ENCODE measurements at places on chromosomes 12 and 14.
A peak's percentile ranks its signal among the peaks of the same experiment; 100 is the strongest.

GRCh38 chr12:99455350-99456035 is 192.1 kb upstream of the GARIN6 start:
- no peak for DNase-seq

- DNase-seq: no peak
Measured at GRCh38 chr14:35573911-35574310, 39.9 kb downstream of the INSM2 start.

- DNase-seq: no peak
Measured at GRCh38 chr12:593396-594270, 69.6 kb downstream of the NINJ2 start.

DNA sequence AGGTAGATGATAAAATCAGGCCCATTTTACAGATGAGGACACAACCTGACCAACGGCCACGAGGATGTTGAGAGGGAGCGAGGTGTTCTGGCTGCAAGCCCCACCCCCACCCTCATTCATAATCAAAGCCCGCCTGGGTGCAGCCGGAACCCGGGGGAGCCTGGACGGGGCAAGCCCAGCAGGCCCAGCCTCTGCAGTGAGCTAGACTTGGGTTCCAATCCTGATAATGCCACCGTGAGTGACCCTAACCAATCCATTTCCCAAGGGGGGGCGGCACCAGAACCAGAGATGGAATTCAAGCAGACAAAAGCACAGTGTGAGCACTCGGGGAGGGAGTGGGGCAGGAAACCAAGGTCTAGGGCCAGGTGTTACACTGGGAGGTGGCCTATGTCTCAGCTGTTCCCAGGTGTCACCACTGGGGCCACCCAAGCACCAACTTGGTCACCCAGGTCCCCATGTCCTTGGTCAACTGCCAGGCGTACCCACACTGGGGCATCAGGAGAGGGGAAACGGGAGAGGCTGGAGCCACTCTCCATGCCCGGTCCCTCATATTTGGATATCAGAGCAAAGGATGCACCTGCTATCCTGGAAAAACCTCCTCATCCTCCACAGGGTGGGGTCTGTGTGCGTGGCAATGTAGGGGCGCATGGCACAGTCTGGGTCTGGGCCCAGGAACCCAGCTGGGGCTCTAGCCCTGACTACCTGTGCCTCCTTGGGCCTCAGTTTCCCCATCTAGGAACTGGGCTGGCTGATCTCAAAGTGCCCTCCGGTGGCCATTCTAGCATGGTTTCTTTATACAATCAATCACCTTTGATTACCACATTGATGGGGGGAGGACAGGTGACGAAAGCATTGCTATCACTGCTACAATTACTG is 58.4 kb downstream of the FAM222A start:
- DNase-seq: no peak

DNA sequence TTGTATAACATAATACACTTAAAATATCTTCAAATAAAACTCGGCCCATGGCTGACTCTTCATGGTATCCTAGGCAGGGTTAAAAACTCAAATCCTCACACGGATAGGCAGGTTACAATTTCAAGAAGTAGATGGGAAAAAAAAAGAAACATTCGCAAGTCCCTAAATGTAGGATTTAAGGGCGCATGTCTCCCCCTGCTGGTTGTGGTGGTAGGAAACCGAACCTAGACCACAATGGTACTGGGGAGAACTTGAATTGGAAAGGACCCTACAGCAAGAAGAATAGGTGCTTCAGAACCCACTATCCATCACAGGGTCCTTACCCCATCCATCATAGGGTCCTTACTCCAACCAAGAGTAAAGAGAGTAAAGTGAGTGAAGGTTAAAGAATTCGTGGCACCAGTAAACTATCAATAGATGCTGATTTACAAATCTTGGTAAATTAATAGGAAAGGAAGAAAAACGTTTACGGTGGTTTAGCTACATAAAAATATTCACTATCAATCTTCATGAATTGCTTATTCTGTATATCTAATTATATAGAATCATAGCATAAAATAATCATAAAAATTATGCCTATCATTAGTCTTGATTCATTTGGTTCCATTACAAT is 3.3 kb upstream of the CIPC start:
- peak; percentile 72 for DNase-seq

DNA sequence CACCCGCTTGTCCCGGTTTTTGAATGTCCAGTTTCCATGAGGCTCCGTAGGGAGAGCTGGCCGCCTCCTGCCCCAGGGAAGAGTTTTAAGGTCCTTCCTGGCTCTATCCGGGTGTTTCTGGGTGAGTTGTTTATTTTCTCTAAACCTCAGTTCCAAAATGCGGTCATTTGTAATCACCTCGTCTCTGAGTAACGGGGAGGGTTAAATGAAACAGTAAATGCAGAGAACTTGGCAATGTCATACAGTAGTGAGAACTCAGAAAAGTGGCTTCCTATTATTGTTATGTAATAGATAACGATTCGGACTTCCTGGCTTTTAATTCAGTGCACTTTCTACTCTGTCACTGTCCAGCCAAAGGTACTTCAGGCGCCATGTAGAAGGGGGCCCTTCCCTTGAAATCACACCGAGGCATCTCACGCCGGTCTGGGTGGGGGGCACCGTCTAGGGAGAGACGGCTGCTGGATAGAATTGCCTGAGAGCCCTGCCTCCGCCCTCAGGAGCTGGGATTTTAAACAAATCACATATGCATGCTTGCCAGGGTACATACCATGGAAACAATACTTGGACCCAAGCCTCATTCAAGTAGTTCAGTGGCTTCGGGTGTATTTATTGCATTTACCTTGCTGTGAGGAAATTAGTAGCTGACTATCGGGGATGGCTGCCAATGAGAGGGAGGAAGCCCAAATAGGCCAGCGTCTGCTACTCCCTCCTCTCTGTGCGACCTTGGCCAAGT is 26.4 kb downstream of the NOS1 start:
- DNase-seq: no peak

DNA sequence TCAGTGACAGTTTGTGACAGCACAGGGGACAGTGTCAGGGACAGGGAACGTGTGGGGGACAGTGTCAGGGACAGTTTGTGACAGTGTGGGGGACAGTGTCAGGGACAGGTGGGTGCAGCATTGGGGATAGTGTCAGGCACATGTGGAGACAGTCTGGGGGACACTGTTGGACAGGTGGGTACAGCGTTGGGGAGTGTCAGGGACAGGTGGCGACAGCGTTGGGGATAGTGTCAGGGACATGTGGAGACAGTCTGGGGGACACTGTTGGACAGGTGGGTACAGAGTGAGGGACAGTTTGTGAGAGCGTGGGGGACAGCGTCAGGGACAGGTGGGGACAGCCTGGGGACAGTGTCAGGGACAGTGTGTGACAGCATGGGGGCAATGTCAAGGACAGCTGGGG is 140.0 kb downstream of the TMEM121 start:
- DNase-seq: no peak

GRCh38 chr12:128098730-128099129 is 168.2 kb upstream of the TMEM132C start:
- no peak for DNase-seq

All from midbrain (tissue), 1 donor.